Fibroblast of lung (primary cell): ENCODE measurements at places on chromosomes 1 and 21. TPM values are rescaled to one million over a fixed set of nuclear protein-coding genes. Genes with fewer than 3 reads are reported as not detected.
A peak's percentile ranks its signal among the peaks of the same experiment; 100 is the strongest.

CLIC6 gene
- 1.8 and 5.3 TPM in 2 replicates for total RNA-seq

KCNJ9 gene
- under 0.01 TPM in 2 replicates for total RNA-seq

GRCh38 chr21:42406866-42407265, 3.2 kb downstream of the UBASH3A start:
- DNase-seq = no peak

DNA sequence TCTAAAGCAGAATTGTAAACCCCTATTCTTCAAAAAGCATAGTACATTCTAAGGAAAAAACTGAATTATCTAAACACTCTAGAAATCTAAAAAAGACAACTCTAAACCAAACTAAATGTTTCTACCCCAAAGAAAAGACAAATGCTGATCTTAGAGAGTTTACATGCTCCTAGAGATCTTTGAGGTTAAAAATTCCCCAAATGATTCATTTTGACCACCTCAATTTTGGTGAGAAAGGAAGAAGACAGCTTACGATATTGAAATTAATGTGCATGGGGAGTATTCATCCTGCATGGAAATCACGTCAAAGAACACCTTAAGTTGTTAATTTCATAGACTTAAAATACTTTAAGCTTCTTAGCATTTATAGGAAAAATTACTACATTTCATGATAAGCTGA, 377.8 kb upstream of the RUNX1 start:
- no peak for DNase-seq

GRCh38 chr1:147204080-147204479, 21.1 kb downstream of the FMO5 start:
- DNase-seq = no peak

DNA sequence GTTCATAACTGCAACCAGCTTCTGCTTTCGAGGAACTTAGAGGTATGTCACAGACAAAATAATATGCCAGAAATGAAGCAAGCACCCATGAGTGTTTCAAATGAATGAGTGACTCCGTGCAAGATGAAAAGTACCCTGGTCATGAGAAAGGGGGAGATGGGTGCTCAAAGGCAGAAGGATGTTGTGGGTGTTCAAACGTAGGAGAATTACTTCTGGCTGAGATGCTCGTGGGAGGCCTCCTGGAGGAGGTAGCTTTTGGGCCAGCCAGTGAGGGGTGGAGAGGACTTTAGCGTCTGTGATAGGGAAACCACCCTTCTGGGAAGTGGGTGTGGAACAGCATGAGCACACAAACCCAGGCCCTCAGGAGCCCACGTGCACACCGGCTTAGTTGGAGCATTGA, 113.8 kb downstream of the SYF2 start:
- DNase-seq = no peak

- no peak for DNase-seq
Observed at GRCh38 chr1:116371752-116372151, 1.3 kb upstream of the ATP1A1 start.

DNA sequence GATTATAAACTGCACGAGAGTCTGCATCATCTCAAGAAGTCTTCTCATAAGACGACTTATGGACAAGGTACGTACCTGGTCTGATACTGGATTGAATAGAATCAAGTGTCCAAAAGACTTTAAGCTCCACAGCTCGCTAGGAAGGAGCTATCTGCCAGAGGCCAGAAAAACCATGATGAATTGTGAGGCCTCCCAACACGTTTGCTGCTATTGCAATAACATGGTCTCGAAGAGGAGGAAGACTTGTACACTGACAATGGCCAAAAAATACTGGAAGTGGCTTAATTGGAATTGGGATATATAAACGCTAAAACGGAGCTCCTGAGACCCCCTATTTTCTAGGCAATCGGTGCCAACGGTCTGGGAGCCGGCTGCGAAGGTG, 534 bp downstream of the DNAJC28 start:
- peak; percentile 6 for DNase-seq
